Endothelial cell (in vitro differentiated cells): ENCODE measurements at places on chromosomes 6 and 20. TPM values are rescaled to one million over a fixed set of nuclear protein-coding genes. Genes with fewer than 3 reads are reported as not detected.
A peak's percentile ranks its signal among the peaks of the same experiment; 100 is the strongest.

- no peak for DNase-seq
- no peak overlapping the region for H3K4me3 ChIP-seq
- H3K27me3 ChIP-seq = peaks cover 3% of the 10 kb centered on the region
- no peak overlapping the region for H3K27ac ChIP-seq
- no peaks in the 10 kb centered on the region for H3K4me1 ChIP-seq
Observed at GRCh38 chr20:59393142-59393541, 92.7 kb downstream of the EDN3 start.

GRCh38 chr20:11958855-11959254 is 41.2 kb downstream of the BTBD3 start:
- H3K4me3 ChIP-seq = no peak overlapping the region
- peaks cover 4% of the 10 kb centered on the region for H3K27me3 ChIP-seq
- DNase-seq = no peak
- H3K27ac ChIP-seq = no peak overlapping the region

- peaks cover 2% of the 10 kb centered on the region for H3K27me3 ChIP-seq
- H3K4me3 ChIP-seq = no peak overlapping the region
- H3K27ac ChIP-seq = no peak overlapping the region
- DNase-seq = no peak
- no peaks in the 10 kb centered on the region for H3K4me1 ChIP-seq
- no peaks in the 10 kb centered on the region for H3K36me3 ChIP-seq
Observed at GRCh38 chr6:89985751-89986493, 91.7 kb downstream of the GJA10 start.

The POPDC3 gene
- 5.2 TPM for total RNA-seq

The LPA gene
- total RNA-seq = not detected

GRCh38 chr6:39407446-39407993 is 85.0 kb upstream of the KCNK16 start:
- H3K4me3 ChIP-seq = no peak overlapping the region
- no peak overlapping the region for H3K27ac ChIP-seq
- H3K36me3 ChIP-seq = no peaks in the 10 kb centered on the region

The EPHA7 gene
- total RNA-seq = 12.1 TPM

DNA sequence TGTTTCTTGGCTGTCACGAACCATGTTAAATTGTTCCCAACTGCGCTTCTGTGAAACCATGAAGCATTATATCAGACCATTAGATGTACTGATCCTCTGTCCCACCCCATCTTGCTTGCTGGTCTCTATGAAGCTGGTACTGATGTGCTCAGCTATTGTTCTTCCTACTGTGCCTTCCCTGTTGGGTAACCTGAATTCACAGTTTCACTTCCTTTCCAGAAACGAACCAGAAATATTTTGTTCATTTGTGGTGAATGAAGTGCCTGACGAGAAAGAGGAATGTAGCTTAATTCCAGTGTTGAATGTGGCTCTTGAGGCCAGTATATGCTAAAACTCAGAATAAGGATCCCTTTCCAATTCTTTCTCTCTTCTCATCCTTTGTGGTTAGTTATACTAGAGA is 58.1 kb upstream of the SNAP91 start:
- no peak for DNase-seq
- H3K27me3 ChIP-seq = peaks cover 3% of the 10 kb centered on the region
- H3K36me3 ChIP-seq = no peaks in the 10 kb centered on the region
- no peak overlapping the region for H3K4me3 ChIP-seq
- no peaks in the 10 kb centered on the region for H3K4me1 ChIP-seq
- no peak overlapping the region for H3K27ac ChIP-seq

The OR2J3 gene
- total RNA-seq = not detected

DNA sequence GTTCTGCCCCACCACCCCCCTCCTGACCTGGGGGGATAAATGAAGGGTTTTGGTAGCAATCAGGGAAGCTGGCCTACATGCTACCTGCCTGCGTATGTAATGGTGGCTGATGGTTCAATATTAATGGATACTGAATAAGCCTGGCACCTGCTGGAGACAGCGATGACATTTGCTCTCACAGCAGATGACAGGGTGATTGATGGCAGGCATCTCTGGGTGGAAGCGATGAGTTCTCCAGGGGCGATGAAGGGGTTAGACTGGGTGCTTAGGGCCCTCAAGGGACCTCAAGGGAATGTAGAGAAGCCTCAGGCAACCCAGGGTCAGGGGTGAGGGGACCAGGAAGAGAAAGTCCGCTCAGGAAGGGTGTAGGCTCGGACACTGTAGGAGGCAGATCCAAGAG is 107.7 kb upstream of the MLN start:
- no peak overlapping the region for H3K4me3 ChIP-seq
- no peaks in the 10 kb centered on the region for H3K4me1 ChIP-seq
- H3K36me3 ChIP-seq = no peaks in the 10 kb centered on the region
- no peak for DNase-seq

The SRXN1 gene
- total RNA-seq = 4.1 TPM

- no peak for DNase-seq
- no peak overlapping the region for H3K27ac ChIP-seq
- no peaks in the 10 kb centered on the region for H3K4me1 ChIP-seq
- peaks cover 10% of the 10 kb centered on the region for H3K27me3 ChIP-seq
- H3K4me3 ChIP-seq = no peak overlapping the region
- H3K36me3 ChIP-seq = peaks cover 5% of the 10 kb centered on the region
Observed at GRCh38 chr6:149451376-149452036, 33.3 kb downstream of the ZC3H12D start.

- no peaks in the 10 kb centered on the region for H3K4me1 ChIP-seq
- H3K27me3 ChIP-seq = peaks cover 3% of the 10 kb centered on the region
- no peak overlapping the region for H3K27ac ChIP-seq
- DNase-seq = no peak
Observed at GRCh38 chr6:169168706-169169105, 84.9 kb downstream of the THBS2 start.

DNA sequence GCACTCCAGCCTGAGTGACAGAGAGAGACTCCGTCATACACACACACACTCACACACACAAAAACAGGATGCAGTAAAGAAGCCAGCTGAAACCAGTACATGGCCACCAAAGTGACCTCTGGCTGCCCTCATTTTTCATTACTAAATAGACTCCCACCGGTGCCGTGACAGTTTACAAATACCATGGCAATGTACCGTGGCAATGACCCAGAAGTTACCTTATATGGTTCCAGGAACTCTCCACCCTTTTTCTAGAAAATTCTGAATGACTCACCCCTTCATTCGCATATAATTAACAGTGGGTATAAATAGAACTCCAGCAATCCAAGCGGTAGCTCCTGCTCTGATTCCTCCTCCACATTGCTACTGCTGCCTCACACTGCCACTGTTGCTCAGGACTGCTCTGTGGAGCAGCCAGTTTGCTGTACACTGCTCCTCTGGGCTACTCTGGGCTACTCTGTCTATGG is 57.7 kb downstream of the SNX5 start:
- DNase-seq = no peak
- H3K4me3 ChIP-seq = no peak overlapping the region
- H3K36me3 ChIP-seq = no peaks in the 10 kb centered on the region
- H3K27me3 ChIP-seq = no peaks in the 10 kb centered on the region
- no peaks in the 10 kb centered on the region for H3K4me1 ChIP-seq

DNA sequence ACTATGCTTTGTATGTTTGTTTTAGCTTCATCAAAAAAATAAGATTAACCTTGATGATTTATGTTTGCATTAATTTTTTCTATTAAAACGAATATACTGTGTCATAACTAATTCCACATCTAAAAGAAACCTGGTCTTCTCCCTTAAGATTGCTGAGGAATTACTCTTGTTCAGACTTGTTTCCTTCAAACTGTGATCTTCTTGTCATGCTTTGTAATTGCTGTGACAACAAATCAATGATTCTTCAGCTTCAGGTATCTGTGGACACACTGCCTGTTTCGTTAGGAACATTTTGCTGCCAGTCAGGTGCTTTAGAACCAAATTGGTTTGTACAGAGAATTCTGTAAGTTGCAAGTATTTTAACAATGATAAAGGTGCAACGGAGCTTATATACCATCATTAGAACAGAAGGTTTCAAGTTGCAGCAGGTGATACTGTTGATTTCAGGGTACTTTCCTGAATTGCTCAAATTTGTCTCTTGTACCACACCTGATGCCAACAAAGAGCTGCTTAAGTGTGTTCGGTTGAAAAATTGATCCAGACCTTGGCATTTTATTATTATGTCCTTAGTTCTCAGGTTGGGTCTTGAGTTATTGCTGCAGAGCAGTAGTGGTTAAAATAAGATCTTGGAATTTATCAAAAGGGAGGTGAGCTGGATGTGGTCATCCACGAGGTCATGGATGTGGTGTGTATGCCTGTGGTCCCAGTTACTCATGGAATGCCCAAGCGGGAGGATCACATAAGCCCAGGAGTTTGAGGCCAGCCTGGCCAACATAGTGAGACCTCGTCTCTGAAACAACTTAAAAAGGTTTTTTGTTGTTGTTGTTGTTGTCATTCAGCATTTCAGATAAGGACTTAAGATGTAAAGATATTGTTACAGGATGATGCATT is 19.5 kb downstream of the SYTL3 start:
- H3K36me3 ChIP-seq = no peaks in the 10 kb centered on the region
- no peaks in the 10 kb centered on the region for H3K4me1 ChIP-seq
- H3K27ac ChIP-seq = no peak overlapping the region
- H3K4me3 ChIP-seq = no peak overlapping the region
- H3K27me3 ChIP-seq = no peaks in the 10 kb centered on the region
- DNase-seq = no peak

GRCh38 chr20:58072695-58073671 is 155.5 kb downstream of the ANKRD60 start:
- H3K27ac ChIP-seq = peak overlapping the region; percentile 84
- peaks cover 19% of the 10 kb centered on the region for H3K36me3 ChIP-seq
- H3K4me1 ChIP-seq = peaks cover 39% of the 10 kb centered on the region
- no peak for DNase-seq

GRCh38 chr20:57748601-57749130 is 38.9 kb upstream of the PMEPA1 start:
- no peak overlapping the region for H3K4me3 ChIP-seq
- H3K27me3 ChIP-seq = no peaks in the 10 kb centered on the region
- no peak for DNase-seq
- H3K27ac ChIP-seq = no peak overlapping the region
- H3K4me1 ChIP-seq = peaks cover 17% of the 10 kb centered on the region

The VSTM2L gene
- 1.6 TPM for total RNA-seq

DNA sequence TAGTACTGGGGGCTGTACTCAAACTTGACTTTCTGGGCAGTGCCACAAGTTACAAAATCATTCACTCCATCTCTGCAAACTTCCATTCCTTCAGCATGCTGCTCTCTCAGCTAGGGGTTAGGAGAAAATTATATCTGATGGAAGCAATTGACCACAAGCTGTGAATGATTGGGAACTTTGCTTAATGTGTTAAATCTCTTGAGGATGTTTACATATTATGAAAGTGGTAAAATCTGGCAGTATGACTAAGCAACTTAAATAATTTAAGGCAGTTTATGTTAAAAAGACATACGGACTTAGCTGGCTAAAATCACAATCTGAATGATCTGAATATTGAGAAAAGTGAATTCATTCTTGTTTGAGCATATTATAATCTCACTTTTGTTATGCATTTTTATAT is 415.0 kb downstream of the PHF3 start:
- H3K27ac ChIP-seq = no peak overlapping the region
- H3K36me3 ChIP-seq = no peaks in the 10 kb centered on the region
- H3K27me3 ChIP-seq = no peaks in the 10 kb centered on the region
- no peak overlapping the region for H3K4me3 ChIP-seq

The OLIG3 gene
- total RNA-seq = not detected

- peaks cover 1% of the 10 kb centered on the region for H3K27me3 ChIP-seq
- no peak overlapping the region for H3K27ac ChIP-seq
- no peak for DNase-seq
- no peak overlapping the region for H3K4me3 ChIP-seq
Observed at GRCh38 chr6:138597336-138597735, 98.0 kb upstream of the NHSL1 start.

The WRNIP1 gene
- total RNA-seq = 48.6 TPM

GRCh38 chr6:160077526-160077925 is 44.1 kb upstream of the SLC22A1 start:
- H3K36me3 ChIP-seq = peaks cover 53% of the 10 kb centered on the region
- H3K27ac ChIP-seq = no peak overlapping the region
- H3K4me3 ChIP-seq = peak overlapping the region; percentile 3
- peaks cover 4% of the 10 kb centered on the region for H3K27me3 ChIP-seq

The RPL10A gene
- 1,320 TPM for total RNA-seq

The STMND1 gene
- total RNA-seq = not detected

GRCh38 chr6:43771210-43771857 is 1.3 kb downstream of the VEGFA start:
- H3K36me3 ChIP-seq = no peaks in the 10 kb centered on the region
- DNase-seq = peak; percentile 52
- H3K27ac ChIP-seq = no peak overlapping the region
- peaks cover 20% of the 10 kb centered on the region for H3K4me1 ChIP-seq
- H3K27me3 ChIP-seq = peaks cover 16% of the 10 kb centered on the region
